ENCODE measurements at places on chromosomes 7 and 10. TPM values are rescaled to one million over a fixed set of nuclear protein-coding genes. Genes with fewer than 3 reads are reported as not detected.

RBP3 gene
- total RNA-seq: not detected

WNT8B gene
- not detected for total RNA-seq

ADAP1 gene
- total RNA-seq: 15.3 TPM

CNPY1 gene
- total RNA-seq: not detected

GRCh38 chr7:68393051-68393450 lies 1205.2 kb upstream of the AUTS2 start:
- DNase-seq: no peak

DNA sequence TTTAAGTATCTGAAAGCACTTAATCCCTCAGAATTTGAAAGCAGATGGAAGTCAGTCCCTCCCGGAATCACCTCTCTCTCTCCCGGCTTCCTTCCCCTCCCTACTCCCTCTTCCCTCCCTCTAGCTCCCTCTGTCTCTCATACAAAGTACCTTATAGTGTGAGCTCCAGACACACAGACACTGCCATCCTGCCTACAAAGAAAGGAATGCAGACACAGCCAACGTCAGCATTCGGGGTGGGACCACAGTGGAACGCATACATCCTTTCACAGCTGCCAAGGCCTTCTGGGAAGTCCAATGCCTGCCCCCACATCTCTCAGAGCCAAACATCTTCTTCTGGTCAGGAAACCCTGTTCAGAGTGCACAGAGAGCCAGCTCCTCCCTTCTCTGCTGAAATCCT lies 9.3 kb downstream of the NOD1 start:
- peak; percentile 88 for DNase-seq

DNA sequence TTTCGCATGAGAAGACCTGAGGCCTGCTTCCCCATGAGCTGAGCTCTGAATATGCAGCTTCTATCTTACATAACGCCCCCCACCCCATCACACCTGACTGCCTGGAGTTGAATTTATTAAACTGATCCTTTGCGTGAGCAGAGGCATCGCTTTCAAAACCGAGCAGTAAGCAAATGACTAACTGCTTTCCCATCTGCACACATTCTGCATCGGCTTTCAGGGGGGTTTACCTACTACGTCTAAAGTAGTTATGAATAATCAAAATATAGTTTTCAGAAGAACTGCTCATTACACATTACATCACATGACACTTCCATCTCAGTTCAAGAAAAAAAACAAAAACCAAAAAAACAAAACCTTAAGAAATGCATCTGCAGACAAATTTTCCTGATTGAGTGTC lies 54.7 kb upstream of the EGR2 start:
- DNase-seq: no peak

GRCh38 chr7:105691680-105692564 lies 110.6 kb upstream of the EFCAB10 start:
- peak; percentile 83 for DNase-seq

DNA sequence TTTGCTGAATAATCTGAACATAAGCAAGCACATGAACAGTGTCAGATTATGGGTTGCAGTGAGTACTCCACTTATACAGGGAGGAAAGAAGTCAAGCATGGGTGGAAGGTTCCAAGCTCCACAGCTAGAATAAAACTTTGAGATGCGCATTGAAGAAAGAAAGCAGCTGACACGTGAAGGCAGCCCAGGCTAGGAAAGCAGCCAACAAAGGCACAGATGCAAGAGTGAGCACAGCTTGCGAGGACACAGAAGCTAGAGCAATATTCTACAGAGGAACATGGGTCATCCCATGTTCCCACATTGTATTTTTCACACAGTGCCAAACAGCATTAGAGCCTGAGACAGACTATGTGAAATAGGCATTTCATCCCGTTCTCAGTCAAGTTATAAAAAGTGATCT lies 194.6 kb upstream of the TBX20 start:
- no peak for DNase-seq

GRCh38 chr7:85164376-85164775 lies 22.5 kb downstream of the SEMA3D start:
- DNase-seq: no peak

- no peak for DNase-seq
Measured at GRCh38 chr10:45548068-45548467, 124.5 kb downstream of the ZFAND4 start.

DNA sequence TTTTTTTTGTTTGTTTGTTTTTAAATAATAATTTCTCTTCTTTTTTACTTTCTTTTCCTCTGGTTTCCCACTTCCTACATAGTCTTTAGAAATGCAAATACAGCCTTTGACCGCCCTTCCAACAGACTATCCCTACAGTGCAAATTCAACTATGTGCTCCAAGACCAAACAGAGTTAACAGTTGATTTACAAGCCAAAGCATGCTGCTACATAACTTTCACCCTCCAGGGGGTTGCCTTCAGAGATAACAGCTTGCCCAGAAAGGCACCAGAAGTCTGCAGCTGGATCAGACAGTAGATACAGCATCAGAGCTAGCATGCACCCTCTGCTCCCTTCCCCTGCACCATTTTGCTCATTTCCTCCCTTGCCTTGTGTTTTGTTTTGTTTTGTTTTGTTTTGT lies 539.0 kb downstream of the ZWINT start:
- no peak for DNase-seq

- no peak for DNase-seq
Measured at GRCh38 chr7:132770055-132770454, 193.8 kb upstream of the PLXNA4 start.
